SIG-M5 (cell line): ENCODE measurements at places on chromosomes 2 and 18.

- no peak for DNase-seq
These were observed 27.9 kb downstream of the GPD2 start for GRCh38 chr2:156464106-156464505.

GRCh38 chr2:24970483-24971285 is 1.1 kb downstream of the DNAJC27 start:
- DNase-seq = no peak

- peak; percentile 17 for DNase-seq
These were observed 8.1 kb downstream of the MBP start for GRCh38 chr18:77124452-77124922.

GRCh38 chr2:239725551-239725890 is 299.6 kb downstream of the NDUFA10 start:
- DNase-seq = no peak

DNA sequence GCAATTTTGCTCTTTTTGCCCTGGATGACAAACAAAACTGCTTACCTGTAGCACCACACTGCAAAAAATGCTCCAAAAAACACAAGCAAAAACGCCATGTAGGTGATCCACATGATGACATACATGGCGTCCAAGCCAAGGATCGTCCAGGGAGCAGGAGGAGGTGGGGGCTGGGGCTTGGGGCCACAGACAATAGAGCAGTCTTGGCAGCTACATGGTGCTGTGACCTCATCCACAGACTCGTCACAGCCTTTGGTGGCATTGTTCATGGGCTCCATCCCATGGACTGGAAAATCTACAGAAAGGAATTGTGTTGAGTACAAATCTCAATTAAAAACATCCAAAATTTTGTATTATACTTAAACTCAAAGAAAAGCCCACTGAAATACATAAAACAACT is 26.1 kb downstream of the NPC1 start:
- no peak for DNase-seq

DNA sequence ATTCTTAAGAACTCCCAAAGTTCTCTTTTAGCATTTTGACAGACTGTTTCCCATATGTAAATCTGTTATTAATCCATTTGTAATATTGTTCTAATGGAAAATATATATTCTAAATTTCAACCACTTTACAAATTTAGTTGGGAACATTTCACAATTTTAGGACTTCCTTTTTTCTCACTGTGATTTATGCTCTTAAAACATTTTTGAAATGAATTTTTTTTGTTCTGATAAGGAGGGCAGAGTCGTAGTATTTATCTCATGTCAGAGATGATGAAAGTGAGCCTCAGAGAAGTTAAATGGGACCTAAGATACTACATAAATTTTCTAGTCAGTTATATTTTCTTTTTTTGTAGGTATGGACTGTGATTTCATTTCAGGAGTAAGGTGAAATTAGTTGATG is 26.6 kb downstream of the RASGRP3 start:
- no peak for DNase-seq

- no peak for DNase-seq
These were observed 3.4 kb downstream of the REL start for GRCh38 chr2:60884800-60885199.

DNA sequence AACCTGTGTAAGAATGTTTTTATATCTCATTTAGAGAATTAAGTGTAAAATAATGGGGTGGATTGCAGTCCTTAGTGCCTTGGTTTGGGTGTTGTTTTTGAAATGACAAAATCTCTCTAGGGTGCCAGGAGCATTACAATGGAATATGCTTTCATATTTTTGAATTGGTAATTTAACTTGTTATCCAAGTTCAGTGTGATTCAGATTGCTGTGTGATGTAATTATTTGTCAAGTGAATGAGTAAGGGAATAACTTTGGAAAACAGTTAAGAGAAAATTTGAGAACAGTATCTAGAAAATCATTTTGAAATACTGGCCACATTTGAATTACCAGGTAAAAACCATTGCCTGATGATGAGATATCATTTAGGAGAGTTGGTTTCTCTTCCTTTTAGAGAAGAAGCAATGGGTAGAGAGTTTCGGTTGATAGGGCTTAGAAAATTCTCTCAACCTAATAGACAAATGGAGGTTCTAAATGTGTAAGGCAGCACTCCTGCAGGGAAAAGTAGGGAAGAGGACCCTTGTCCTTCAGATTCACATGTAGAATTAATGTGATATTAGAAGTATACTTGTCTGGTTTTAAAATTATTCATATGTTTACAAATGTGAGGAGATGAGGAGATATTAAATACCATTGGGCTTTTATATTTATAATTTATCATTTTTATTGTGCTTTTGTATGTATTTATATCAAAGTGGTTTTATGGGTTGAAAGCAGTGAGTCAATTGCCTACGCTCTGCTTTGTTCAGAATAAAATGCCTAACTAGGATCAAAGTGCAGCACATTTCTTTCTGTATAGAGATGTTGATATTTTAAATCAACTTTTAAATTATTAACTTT is 124.8 kb downstream of the PHLPP1 start:
- DNase-seq = no peak

GRCh38 chr2:182018218-182018617 is 32.6 kb downstream of the PPP1R1C start:
- DNase-seq = no peak

GRCh38 chr2:207869784-207870778 is 100.4 kb upstream of the FZD5 start:
- DNase-seq = no peak
